ENCODE measurements at places on chromosomes 4 and X. TPM values are rescaled to one million over a fixed set of nuclear protein-coding genes. Genes with fewer than 3 reads are reported as not detected.

DNA sequence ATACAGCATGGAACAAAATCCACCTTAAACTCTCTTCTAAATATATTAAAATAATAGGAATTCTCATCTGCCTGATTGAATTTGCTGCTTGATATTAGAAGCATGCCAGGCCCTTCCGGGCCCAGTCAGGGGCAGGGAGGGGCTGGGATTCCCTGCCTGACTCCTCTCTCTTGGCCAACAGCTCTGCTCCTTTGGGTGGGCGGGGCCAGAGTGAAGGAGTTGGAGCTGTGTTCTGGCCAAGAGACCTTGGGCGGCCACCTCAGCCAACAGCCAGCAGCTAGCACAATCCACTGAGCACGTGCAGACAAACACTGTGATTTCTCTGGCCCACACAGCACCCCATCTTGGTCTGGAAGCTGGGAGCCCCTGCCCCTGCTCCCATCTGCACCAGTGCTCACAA lies 140.3 kb downstream of the PJA1 start:
- DNase-seq = no peak

DNA sequence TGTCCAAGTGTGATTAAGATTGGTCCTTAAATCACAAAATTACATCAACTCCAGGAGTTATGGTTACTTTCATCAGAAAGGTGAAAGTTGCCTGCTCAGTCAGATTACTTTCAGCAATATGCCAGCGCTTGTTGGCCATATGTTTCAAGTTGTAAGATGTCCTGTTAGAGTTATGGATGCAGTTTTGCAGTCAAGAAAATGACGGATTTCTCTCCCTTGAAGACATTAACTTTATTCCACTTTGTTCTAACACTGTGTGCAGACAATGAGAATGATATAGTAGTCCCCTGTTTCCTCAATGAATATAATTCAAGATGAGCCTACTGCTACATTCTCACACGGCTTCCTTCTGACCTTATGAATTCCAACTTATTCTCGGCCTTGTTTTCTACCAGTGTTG lies 295.0 kb upstream of the ADGRL3 start:
- DNase-seq = no peak

Gene FDCSP
- total RNA-seq = not detected

Gene FAM149A
- total RNA-seq = 22.9 TPM

Gene FRMPD4
- 0.08 TPM for total RNA-seq

DNA sequence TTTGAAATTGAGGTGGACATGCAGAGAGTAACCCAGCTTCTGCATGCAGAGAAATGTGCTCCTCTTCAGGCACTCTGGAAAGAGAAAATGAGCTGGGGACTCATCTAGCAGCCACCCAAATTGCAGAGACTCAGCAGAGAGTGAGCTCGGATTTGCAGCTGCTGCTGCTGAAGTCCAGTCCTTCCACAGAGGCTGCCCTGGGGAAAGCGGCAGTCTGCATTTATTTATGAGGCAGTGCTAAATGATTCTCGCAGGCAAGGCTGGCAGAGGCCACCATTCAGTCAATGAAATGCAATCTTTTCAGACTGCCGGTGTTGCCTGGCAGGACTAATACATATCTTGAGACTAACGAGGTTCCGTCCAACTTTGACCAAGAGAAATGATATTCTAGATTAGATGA lies 404.8 kb downstream of the NLGN4X start:
- DNase-seq = no peak

- DNase-seq = no peak
Measured at GRCh38 chr4:169438057-169438480, 167.3 kb upstream of the SH3RF1 start.

Gene NWD2
- 0.04 TPM for total RNA-seq

Gene AFP
- total RNA-seq = not detected

Gene FAM53A
- total RNA-seq = 1.1 TPM

- DNase-seq = no peak
Measured at GRCh38 chr4:165031436-165032211, at the start of gene TRIM60. TSS of gene TRIM60 (plus strand) at chr4:165031999. CDS start at chr4:165040073, 8,074 bp downstream.

- DNase-seq = no peak
Measured at GRCh38 chr4:87838890-87839591, 6.3 kb downstream of the MEPE start.

Gene ARX
- not detected for total RNA-seq

DNA sequence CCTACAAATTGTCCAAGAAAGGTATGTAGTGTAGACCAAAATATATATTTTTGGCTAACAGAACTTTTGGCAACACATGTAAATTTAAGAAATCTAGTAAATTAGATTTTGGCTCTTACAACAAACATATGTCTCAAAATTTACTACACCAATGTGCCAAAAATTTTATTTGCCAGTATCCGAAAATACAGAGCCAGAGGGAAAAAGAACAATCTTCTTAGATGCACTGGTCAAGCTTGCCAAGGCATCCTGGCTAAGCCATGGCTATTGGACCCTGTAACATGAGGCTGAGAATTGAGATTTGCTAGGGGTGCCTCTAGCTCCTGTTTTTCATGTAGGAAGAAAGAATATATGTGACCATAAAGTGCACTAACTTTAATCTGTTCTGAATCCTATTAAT lies 91.8 kb downstream of the GABRG1 start:
- DNase-seq = no peak

Gene CT45A1
- not detected for total RNA-seq

GRCh38 chr4:57119054-57119651 lies 9.0 kb upstream of the IGFBP7 start:
- no peak for DNase-seq

DNA sequence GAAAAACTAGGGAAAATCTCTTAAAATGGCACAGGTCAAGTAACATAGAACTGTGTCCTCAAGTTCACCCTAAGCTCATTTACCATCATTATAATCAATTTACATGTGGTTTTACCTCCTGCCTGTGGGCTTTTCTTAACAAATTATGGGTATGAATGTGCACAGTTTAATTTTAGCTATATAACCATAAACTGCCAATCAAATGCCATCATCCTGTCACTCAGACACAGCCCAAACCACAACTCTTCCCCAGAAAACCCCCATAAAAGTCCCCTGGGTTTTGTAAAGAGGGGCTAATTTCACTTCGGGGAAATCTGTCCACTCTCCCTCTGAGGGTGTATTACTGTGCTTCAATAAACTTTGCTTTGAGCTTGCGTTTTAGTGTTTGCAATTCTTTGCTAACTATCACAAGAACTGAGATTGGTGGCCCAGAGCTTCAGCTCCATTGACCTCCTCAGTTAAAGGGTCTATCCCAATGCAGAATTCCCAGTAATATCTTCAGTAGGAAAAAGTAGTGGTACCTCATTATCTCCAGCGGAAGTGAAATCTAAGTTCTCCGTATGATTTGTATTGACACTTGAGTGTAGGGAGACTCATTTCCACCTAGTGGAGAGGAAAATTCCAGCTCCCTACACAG lies 394.6 kb downstream of the SPOCK3 start:
- no peak for DNase-seq

Gene HAND2
- total RNA-seq = not detected
